ENCODE measurements at places on chromosomes 16 and 17.

- no peak for DNase-seq
Measured at GRCh38 chr17:49076573-49077384, 55.8 kb upstream of the B4GALNT2 start.

DNA sequence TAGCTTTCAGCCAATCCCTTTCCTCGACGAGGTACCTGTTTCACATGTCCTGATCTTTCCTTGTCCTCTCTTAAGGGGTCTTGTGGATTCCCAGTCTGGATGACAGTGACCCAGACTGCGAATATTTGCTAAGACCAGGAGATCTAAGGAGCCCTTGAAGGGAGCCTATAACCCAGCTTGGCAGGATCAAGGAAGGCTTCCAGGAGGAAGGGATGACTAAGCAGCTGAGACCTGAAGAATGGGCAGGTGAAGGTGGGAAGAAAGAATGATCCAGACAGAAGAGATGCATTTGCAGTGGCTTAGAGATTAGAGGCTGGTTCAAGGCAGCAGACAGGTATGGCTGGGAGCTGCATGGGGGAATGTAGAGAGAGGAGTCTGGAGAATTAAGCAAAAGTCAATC lies 1.9 kb upstream of the PDK2 start:
- no peak for DNase-seq

GRCh38 chr17:72439893-72440502 lies 319.2 kb downstream of the SOX9 start:
- DNase-seq: no peak

- no peak for DNase-seq
Measured at GRCh38 chr16:30085247-30085646, 6.5 kb downstream of the TBX6 start.

DNA sequence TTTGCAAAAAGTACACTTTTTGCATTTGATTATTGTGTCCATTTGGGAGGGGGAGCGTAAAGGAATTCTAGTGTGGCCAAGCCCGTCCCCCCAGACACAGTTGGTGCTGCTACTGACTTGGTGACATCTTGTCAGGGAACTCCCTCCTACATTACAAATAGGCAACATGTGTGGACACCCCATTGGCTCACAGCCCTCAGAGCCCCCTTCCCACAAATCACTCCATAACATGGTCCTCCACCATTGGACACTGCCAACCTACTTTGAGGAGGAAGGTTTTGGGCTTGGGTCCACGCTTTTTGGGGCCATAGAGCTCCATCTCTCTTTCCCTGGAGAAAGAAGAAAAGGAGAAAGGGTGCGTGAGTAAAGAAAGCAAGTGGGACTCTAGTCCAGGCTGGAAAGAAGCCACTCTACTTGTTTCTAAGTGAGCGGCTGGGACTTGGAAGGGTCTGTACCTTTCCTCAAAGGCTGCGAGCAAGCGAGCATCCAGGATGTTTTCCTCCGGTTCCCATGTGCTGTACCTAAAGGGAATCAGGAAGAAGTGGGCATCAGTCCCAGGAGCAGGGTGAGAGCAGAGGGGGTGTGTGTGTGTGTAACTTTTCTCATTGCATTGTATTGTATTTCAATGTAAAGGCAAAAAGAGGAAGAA lies 958 bp downstream of the CBX8 start:
- DNase-seq: no peak

DNA sequence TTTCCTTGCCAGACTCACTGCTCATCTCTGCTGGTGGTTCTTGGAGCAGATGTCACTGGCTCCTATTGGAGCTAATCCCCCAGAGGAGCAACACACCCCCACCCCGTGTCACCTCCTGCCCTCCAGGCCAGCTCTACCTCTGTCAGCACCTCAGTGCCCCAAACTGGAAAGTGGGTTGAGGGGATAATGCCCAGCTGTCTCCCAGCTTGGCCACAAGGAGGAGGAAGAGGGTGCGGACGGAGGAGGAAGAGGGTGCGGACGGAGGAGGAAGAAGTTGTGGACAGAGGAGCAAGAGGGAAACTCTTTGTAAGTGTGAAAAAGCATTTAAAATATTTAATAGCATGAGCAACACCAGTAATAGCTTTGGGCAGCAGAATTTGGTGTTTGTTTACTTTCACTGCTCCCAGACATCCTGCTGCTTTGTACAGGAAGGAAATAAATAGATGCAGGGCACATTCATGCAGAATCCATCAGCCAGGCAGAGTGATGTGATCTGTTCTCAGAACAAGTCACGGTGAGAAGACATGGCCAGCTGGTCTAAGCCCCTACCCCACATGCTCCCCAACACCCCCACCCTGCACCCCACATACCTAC lies 82.5 kb downstream of the C17orf67 start:
- DNase-seq: no peak

GRCh38 chr16:11552440-11552839 lies 34.3 kb downstream of the LITAF start:
- no peak for DNase-seq

DNA sequence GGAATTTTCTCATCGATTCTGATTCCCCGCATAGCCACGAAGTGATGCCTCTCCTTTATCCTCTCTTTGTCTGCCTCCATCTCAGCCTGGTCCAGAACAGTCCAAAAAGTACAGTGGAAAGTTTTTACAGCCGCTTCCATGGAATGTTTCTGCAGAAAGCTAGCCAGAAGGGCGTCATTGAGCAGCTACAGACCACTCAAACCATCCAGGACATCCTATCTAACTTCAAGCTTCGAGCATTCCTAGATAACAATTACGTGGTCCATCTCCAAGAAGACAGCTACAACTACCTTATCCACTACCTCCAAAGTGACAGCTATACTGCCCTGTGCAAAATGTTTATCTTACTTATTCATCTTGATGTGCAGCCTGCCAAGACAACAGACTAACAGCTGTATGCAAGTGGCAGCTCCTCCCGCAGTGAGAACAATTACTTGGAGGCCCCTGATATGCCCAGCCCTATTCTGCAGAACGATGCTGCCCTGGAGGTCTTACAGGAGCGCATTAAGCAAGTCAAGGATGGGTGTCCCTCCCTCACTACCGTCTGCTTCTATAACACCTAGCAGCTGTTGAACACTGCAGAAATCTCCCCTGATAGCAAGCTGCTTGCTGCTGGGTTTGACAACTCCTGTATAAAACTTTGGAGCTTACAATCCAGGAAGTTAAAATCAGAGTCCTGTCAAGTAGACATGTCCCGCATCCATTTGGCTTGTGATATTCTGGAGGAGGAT lies 38.9 kb downstream of the SLFN12L start:
- DNase-seq: no peak

DNA sequence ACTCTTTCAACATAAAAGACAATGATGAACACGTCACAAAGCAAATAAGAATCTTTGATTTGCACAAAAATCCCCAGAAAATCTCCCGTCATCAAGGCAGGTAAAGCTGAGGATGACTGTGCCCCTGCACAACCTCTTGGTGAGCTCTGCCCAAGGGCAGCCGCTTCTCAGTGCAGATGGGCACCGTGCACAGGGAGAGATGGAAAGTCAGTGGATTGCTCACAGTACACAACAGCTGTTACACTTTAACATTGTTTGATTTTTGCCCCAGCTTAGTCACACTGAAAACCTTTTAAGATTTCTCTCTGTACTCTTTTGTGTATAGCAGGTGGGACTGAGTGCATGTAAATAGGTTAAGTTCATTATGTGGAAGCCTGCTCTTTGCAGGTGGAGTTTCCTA lies 104.2 kb downstream of the CDK5R1 start:
- no peak for DNase-seq

DNA sequence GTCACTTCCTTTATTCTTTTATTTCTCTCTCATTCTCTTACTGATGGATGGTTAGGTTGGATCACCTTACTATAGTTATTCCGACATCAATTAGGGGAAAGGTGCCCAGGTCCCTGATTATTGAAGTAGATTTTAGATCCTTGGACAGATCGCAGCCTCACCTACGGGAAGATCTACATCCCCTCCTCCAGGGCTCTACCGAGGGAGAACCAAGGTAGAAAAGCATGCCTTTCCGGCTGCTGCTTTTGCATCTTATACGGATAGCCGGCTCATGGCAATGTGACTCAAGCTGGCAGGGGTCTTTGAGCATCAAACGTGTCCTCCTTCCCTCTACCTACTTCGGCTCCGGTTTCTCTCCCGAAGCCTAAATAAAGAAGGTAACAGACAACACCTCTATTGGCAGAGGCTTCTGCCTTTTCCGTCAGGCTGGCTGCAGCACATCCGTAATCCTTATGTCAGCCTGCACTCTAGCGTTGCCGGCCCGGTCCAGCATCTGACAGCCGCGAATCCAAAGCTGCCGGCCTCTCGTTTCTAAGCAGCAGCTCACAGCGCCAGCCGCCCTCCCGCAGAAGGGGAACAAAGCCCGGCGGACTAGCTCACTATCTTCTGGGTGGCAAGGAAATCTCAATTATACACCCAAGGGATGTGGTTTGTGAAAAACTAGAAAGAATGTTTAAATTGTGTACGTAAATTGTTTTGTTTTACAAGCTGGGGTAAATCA lies 46.9 kb downstream of the IRX6 start:
- peak; percentile 85 for DNase-seq

DNA sequence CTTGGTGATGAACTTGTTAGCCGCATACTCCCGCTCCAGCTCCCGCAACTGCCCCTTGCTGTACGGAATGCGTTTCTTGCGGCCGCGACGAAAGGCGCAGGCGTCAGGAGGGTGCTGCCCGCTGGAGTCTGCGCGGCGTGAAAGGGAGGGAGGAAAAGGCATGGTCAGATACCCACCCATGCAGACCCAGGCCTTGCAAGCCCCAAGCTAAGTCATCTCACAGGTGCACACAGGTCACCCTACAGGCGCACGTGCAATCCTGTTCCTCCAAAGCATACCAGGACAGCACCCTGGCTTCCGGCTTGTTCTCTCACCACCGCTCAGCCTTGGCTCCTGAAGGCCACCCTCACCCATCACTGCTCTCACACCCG lies 1.6 kb downstream of the HOXB13 start:
- DNase-seq: no peak

- no peak for DNase-seq
Measured at GRCh38 chr16:16780588-16780987, 401.6 kb downstream of the NPIPA7 start.

- DNase-seq: no peak
Measured at GRCh38 chr17:37485938-37486570, 3.6 kb upstream of the DUSP14 start.

DNA sequence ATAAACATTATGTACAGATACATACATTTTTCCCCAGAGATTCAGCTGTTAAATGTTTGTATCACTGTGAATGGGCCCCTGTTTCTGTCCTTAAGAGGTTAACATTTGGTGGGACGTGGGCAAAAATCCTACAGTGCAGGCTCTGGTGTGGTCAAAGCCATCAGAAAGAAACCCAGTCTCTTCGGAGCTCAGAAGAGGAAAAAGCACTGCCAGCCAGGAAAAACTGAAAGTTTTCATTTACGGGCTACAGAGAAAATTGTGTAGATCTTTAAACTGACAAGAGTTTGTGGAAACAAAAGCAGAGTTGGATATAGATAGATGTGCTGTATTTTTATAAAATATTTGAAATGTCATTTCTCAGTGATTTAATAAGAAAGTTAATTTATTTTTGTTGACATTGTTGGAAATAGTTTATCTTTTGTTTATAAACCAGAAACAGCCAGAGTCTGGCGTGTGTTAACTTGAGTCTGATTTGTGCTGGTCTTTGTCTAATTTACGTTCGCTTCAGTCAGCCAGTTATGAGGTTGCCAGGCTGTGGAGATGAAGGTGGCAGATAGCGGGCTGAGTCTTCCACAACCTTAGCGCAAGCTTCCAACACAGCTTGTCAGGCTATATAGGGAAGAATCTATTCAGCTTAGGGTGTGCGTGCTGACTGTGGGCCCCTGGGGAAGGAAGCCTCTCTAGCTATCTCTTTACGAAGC lies 9.5 kb upstream of the TEKT3 start:
- no peak for DNase-seq

DNA sequence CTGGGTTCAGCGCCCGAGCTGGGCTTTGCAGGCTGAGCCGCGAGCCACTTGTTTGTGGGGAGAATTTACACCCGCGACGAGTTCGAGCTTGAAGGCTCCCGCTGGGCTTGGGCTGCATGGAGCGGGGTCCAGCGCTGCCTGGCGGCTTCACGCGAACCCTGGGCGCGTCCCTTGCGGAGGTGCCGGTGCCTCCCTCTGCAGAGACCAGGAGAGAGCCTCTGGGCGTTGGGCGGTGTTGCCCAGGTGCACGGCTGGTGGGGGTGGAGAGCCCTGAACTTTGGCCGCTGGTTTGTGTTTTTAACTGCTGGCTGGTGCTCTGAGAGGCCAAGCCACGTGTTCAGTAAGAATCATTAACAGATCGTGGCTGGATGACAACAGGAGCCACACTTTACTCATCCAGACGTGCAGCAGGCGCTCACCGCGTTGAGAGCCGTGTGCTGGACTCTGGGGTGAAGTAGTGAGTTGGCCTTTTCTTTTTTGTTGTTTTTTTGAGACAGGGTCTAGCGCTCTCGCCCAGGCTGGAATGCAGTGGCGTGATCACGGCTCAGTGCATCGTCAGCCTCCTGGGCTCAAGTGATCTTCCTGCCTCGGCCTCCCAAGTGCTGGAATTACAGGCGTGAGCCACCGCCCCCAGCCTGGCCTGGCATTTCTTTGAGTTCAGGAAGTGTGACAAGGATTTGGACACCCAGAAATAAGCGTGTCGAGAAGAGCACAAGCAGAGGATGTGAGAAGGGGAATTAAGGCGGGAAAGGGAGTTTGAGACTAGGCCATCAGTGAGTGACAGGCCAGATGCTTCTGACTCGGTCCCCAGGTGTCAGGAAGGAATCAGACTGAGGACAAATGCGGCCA lies 827 bp downstream of the CDK10 start:
- DNase-seq: no peak

GRCh38 chr17:34452769-34453168 lies 89.7 kb upstream of the CCL1 start:
- DNase-seq: no peak

DNA sequence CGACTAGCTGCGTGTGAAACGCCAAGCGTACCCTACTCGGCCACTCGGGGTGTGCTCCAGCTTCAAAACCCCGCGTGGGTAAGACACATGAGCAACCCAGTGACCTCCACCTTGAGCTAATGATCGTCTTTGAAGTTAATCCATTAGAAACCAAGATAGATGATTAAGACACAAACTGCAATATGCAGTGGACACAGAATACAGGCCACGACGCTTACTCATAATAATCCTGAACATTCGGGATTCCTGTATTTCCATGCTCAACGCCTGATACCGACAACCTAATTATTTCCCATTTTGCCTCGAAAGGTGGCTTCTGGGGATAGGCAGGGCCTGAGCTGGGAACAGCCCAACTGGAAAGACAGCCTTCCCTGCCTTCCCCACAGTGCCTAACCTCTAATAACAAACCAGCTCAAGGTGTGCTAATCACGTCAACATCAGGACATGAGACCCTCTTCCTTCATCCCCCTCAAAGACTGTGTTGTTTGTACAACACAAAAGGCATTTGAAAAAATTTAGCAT lies 504 bp upstream of the COPRS start:
- no peak for DNase-seq

- DNase-seq: no peak
Measured at GRCh38 chr16:69373019-69373418, 12.8 kb downstream of the TERF2 start.
